ENCODE measurements at places on chromosomes 3 and 15.

DNA sequence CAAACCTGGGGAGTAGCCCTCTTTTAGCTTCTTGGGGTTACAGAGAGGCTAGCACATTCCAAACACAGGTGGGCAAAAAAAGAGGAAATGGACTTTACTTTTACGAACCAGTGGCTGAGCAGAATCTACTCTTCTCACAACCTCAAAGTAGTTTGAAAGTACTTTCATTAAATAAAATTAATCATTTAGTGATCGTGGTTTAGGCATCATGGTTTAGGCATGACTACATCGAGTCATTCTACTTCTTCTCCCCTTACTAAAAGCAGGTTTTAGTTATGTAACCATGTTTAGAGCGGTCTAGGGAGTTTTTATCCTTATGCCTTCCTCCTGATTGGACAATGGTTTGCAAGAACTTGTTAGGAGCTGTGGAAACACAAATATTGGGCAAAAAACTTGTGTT is 2.5 kb upstream of the GREM1 start:
- no peak for DNase-seq

GRCh38 chr3:183636221-183637105 is 1.0 kb downstream of the KLHL24 start:
- DNase-seq, result peak; percentile 84

DNA sequence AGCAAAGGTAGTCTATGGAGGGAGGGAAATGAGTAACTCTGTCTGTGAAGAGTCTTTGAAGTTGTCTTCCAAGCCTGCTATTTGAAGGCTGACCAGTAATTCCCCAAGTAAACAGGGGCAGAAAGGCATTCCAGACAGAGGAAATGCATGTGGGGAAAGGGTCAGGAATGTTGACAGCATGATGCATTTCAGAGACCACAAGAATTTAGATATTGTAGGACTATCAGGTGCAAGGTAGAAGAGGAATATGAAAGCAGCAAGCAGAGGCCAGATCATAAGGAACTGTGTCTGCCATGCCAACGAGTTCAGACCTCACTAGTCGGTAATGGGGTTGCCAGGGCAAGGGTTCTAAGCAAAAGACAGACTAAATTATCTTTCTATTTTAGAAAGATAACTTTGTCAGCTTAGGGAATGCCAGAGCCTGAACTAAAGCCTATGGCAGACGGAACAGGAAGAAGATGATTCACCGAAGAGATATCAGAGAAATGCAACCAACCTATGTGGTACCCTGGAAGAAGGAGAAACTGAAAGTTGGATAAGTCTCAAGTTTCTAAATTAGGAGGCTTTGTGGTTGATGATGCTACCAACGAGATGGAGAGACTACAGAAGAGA is 327.0 kb upstream of the RORA start:
- peak; percentile 25 for DNase-seq

GRCh38 chr3:79018671-79019136 is 749.1 kb downstream of the ROBO1 start:
- DNase-seq, result no peak

- no peak for DNase-seq
Observed at GRCh38 chr3:5278666-5279065, 91.2 kb downstream of the EDEM1 start.

All from fibroblast of skin of left quadriceps (primary cell).